WERI-Rb-1 (cell line): ENCODE measurements at places on chromosomes 3 and 15.

DNA sequence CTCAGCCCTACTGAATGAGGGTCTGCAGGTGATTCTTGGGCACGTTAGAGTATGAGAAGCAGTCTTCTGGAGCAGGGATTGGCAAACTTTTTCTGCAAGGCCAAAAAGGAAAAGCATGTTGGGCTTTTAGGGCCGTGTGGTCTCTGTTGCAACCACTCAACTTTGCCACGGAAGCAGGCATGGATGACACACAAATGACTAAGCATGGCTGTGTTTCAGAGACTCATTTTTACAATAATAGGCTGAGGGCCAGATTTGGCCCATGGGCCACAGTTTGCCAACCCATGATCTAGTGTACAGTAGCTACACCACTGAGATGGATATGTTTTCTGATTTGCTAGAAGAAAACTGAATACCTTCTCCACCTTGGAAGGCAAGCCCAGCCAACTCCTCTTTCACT, 66.1 kb upstream of the PRICKLE2 start:
- no peak for DNase-seq

DNA sequence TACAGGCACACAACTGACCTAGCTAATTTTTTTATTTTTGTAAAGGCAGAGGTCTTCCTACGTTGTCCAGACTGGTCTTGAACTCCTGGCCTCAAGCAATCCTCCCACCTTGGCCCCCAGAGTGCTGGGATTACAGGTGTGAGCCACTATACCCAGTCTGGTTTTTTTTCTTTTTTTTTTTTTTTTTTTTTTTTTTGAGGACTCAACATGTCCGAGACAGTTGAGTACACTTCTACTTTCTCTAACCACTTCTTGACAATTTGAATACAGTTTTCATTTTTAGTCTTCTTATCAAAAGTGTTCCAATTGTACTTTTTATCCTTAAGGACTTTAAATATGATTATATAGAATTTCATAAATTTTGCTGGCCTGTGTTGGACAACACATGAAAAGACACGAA, 7.4 kb upstream of the GSK3B start:
- no peak for DNase-seq

DNA sequence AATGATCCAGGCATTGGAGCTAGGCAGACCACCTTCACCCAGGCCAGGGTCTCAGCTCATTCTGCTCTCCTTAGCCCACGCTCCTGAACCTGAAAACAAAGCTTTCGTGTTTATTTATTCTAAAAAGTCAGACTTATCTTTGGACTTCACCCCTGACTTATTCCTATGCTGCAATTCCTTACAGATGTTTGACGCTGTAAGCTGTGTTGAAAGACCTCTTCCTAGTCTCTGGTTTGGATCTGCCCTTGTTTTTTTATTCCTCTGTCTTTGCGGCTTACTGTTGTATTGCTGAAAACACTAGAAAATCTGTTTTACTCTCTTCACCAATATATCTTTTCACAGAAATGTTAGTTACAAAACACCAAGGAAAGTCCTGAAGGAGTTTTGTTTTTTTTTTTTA, 40.5 kb upstream of the LDHAL6B start:
- no peak for DNase-seq

DNA sequence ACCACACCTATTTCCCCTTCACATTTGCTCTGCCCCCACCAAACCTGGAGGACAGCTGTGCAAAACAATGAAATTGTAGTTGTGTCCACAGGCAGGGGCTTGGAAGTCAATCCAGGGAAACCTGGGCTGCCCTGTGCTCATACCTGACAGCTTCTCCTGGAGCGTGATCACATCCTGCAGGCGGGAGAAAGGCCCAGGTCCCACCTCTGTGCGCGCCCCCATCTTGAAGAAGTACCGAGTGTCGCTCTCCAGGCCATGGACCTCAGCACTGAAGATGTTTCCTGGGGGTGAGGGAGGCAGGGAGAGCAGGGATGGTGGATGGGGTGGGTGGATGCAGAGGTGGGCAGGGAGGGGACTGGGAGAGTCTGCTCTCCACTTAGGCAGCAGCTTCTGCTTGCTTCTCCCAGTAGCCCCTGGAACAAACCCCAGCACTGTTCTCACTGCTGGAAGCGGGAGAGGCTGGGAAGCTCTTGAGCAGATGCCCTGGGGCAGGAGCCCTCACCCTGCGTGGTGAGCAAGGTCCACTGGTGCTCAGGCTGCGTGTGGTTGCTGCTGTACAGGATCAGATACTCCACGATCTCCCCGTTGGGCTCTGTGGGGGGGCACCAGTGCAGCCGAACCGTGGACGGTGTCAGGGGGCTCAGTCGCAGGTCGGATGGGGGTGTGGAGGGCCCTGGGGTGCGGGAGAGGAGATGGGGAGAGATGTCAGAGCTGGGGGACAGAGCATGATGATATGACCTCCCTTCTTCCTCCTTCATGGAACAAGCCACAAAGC, 10.7 kb upstream of the IGDCC3 start:
- no peak for DNase-seq

- DNase-seq: no peak
Observed at GRCh38 chr15:37636736-37637135, 297.7 kb upstream of the TMCO5A start.

DNA sequence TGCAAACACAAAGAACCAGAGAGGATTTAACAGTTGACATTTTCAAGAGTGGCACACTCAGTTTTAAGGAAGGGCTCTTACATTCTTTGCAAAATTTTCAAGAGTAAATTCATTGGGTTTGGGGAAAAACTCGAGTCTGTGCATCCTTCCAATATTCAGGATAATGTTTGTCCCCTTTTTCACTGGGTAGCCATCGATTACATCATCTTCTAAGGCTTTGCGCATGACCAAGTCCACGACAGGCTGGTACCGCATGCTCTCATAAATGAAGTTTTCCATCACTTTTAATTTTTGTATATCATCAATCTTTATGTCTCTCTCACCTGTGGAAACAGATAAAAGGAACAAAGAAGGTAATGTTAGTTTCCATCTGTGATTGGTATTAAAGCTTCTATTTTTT, 117.5 kb upstream of the TNFAIP8L3 start:
- DNase-seq: no peak

DNA sequence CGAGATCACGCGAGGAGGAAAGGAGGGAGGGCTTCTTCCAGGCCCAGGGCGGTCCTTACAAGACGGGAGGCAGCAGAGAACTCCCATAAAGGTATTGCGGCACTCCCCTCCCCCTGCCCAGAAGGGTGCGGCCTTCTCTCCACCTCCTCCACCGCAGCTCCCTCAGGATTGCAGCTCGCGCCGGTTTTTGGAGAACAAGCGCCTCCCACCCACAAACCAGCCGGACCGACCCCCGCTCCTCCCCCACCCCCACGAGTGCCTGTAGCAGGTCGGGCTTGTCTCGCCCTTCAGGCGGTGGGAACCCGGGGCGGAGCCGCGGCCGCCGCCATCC, 1.1 kb upstream of the SETD5 start:
- DNase-seq: peak; percentile 94

- no peak for DNase-seq
Observed at GRCh38 chr15:69071260-69071659, 56.8 kb downstream of the NOX5 start.

GRCh38 chr15:58309963-58310928, 121.5 kb upstream of the LIPC start:
- no peak for DNase-seq

- DNase-seq: no peak
Observed at GRCh38 chr3:52216585-52217408, 8.6 kb downstream of the TLR9 start.

- no peak for DNase-seq
Observed at GRCh38 chr15:84899750-84900149, 15.3 kb downstream of the SLC28A1 start.

DNA sequence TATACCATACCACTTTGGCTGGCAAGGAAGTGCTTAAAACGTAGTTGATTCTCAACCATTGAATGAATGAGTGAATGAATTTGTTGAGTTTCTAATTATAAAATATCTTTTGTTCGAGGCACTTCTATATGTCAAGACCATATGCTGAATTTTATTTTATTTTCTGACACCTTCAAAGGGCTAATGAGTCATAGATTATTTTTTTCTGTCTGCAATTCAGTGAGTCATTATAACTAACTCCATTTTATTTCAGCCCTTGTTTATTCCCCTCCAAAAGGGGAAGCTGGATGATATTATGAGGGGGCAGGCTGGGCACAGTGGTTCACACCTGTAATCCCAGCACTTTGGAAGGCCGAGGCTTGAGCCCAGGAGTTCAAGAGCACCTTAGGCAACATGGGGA, 142.4 kb downstream of the P2RY1 start:
- DNase-seq: no peak

GRCh38 chr3:48398701-48399386, 26.8 kb downstream of the FBXW12 start:
- DNase-seq: peak; percentile 6

DNA sequence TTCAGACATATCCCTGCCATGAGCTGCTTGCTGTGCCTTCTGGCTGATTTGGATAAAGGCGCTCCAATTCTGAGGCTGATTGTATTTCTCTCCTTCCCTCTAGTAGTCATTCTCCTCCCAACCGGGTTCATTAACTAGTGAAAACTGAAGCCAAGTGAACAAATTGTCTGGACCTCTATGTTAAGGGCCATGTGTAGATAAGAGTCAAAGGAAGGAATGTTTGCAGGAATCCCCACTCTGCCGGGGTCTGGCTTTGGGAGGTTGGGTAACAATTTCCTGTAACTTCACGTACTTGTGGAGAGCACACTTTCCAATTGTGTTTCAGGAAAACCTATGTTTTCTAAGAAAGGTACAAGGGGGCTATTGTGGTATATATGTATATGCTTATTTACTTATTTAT, 38.2 kb upstream of the SUCLG2 start:
- DNase-seq: no peak

GRCh38 chr15:58388211-58388610, 43.6 kb upstream of the LIPC start:
- DNase-seq: no peak

DNA sequence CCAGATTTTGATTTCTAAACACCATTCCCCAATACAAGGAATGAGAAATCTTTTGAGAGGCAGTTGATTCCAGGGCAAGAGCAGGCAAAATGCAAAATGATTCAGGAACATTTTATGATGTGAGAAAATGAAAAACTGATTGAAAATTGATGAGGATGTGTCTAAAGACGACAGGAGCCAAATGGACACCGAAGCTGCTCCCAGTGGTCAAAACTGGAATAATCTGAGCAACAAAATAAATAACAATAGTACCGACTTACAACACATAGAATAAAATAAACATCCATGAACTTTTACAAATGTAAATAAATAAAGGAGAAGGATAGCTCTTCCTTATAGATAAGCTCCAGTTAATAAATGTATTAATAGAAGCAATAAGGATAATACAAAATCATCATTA, 186.8 kb downstream of the OCA2 start:
- no peak for DNase-seq

DNA sequence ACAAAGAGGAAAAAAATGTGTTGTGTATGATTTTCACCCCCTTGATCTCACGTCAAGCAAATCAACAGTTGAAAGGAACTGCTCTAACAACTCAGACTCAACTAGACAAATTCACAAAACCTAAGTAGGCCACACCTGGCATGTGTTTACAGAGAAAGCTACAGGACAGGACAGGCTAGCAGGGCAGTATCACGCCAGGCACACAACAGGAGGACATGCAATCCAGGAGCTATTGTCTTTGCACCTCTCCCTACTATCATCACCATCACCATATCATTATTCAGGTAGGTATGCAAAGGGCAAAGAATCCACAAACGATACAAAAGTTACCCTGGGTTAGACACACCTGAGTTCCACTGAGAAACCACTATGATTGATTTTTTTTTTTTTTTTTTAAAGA, 86.4 kb downstream of the TBL1XR1 start:
- DNase-seq: no peak

GRCh38 chr3:156721687-156722618, 47.6 kb downstream of the TIPARP start:
- DNase-seq: no peak

DNA sequence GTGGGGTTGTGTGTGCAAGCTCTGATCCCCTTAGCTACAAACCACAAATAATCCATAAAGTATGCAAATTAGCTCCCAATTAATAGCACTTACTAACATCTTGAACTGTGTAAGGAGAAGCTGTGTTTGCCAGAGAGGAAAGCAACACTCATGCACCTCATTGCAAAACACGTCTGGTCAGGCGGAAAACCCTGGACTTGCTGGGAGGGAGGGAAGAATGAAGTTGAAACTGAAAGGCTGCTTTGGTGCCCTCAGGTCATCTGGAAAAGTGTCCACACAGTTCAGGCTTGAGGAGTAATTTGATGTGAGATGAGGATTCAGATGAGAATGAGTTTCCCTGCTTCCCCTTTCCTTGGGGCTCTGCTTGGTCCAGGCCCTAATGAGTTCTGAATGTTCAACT, 185.5 kb upstream of the ANKRD28 start:
- DNase-seq: no peak

- peak; percentile 46 for DNase-seq
Observed at GRCh38 chr3:108959017-108959416, 5.3 kb upstream of the GUCA1C start.

DNA sequence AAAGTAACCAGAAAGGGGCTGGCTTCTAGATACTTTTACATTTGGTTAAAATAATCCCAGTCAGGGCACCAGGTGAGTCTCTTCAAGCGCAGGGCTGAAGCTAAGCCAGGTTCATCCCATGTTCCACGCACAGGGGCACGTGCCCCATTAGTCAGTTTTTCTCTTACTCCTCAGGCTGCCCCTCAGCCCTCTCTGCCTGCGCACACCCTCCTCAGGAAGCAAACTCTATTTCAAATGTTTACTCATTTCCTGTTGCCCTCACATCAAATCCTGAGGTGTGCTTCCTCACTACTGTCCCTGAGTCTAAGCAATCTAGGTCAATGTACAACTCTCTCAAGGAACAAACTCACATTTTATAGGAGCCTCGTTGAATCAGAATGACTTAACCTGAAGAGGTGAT, 48.5 kb downstream of the THBS1 start:
- DNase-seq: no peak

DNA sequence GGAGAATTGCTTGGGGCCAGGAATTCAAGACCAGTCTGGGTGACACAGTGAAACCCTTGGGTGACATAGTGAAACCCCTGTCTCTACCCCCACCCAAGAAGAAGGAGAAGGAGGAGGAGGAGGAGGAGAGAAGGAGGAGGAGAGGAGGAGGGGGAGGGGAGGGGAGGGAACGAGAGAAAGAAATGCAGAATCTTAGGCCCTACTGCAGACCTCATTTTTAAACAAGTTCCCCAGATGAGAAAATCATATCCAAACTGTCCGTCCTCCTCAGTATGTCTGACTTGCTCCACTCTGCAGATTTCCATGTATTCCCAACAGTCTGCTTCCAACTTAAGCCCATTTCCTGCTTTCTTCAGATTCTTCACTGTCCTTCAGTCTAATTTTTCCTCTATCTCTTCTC, 63.9 kb upstream of the NUDT16 start:
- no peak for DNase-seq

DNA sequence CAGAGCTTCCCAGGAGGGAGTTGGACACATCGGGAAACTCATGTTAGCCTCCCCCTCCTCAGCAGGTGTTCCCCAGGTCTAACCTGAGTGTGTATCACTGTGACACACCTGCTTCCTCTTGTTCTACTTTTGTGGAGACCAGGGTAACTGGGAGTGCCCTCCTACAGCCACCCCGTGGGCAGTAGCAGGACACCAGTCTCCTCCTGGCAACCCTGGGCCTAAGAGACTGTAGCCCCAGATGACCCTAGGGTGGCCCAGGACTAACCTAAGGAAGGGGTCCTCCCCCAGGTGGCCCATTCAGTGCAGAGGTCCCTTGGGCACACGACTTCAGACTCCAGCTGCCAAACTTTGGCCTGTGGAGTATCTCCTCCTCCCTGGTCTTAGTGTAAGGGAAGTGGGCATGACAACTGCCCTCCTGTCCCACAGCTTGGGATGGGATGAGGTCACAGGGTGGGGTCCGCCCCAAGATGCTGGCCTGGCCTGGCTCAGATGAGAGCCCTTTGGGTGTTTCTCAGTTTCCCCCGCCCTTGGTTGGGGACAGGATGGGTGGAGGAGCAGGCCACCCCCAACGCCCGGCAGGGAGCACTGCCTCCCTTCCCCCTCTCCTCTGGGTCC, 4.8 kb downstream of the CSK start:
- no peak for DNase-seq
